ENCODE measurements at places on chromosomes 5 and 9.

DNA sequence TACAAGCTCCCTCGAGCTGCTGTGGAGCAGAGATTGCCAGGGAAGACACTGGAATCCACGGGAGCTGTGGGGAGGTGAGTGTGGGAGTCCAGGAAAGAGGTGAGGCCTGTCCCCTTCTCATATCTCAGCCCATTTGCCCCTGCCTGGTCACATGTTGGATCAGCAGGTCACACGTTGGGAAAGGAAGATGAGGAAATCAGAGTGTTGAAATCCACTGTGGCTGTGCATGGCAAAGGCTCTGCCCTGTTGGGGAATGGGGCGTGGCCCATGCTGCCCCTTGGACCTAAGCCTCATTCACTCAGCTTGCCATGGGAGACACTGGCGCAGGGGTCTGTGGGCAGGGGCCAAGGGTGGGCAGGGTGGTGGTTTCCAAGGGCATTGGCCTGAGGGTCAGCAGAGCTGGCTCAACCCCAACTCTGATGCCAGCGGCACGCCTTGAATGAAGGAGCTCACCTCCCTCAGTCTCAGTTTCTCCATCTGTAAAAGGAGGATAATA, 85.4 kb upstream of the CPEB4 start:
- peak; percentile 70 for DNase-seq

GRCh38 chr9:76269789-76270188, 124.4 kb downstream of the RFK start:
- DNase-seq, result no peak

- peak; percentile 63 for DNase-seq
These were observed 274.9 kb downstream of the GADD45G start for GRCh38 chr9:89879701-89880100.

GRCh38 chr5:38648703-38649291, 92.4 kb upstream of the LIFR start:
- no peak for DNase-seq

DNA sequence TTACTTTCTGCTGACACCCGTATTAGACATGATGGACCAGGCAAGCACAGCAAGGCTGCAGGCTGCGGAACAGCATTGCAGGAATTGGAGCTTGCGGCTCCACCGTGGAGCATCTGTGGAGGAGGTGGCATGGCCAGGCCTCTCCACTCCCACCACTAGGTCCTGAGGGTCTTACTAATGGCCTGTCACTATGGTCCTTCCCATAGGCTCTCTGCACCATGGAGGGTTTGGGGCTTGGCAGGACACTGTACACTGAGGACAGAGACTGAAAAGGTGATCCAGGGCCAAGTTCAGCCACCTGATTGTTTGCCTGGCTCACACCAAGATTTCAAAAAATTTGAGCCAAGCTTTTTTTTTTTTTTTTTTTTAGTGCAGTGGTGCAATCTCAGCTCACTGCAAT, 14.3 kb upstream of the ZBTB43 start:
- DNase-seq, result no peak

GRCh38 chr9:93267681-93268505, 84.0 kb downstream of the WNK2 start:
- no peak for DNase-seq

- DNase-seq, result no peak
These were observed 136.3 kb downstream of the NR3C1 start for GRCh38 chr5:143267186-143267585.

- no peak for DNase-seq
These were observed 480.5 kb downstream of the EBF1 start for GRCh38 chr5:158619083-158619788.

- no peak for DNase-seq
These were observed 77.0 kb downstream of the OXCT1 start for GRCh38 chr5:41793141-41793770.

- DNase-seq, result no peak
These were observed 2.7 kb upstream of the EBF1 start for GRCh38 chr5:159102311-159102934.

- DNase-seq, result peak; percentile 10
These were observed 73.4 kb downstream of the ADAMTS2 start for GRCh38 chr5:179271821-179272325.

DNA sequence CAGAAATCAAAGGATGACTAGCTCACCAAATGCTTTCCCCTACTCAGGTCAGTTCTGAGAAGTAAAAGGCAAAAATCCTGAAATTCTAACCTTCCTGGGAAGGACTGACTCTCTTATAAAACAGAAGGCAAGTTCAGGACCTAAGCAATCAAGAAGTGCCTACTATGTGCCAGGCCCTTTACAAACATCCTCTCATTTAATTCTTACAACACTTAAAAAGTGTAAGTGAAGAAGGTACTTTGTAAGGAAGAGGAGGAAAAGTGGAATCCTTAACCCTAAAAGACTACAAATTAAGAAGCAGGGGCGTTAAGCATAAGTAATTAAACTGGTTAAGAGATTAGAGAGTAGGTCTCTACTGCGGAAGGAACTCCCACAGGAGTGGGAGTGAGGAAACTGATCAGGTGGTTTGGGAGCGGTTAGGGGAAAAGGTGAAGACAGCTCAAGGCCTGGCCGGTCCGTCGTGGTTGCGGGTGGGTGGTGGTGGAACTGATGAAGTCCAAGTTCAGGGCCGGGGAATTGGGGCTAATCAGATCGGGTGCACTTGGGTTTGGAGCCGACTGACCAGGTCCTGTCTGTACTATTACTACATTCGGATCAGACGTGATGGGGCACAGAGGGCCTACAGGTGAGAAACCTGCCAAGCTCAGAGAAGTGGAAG, 839 bp downstream of the MED27 start:
- no peak for DNase-seq

GRCh38 chr9:36940881-36941280, 93.2 kb downstream of the PAX5 start:
- no peak for DNase-seq

DNA sequence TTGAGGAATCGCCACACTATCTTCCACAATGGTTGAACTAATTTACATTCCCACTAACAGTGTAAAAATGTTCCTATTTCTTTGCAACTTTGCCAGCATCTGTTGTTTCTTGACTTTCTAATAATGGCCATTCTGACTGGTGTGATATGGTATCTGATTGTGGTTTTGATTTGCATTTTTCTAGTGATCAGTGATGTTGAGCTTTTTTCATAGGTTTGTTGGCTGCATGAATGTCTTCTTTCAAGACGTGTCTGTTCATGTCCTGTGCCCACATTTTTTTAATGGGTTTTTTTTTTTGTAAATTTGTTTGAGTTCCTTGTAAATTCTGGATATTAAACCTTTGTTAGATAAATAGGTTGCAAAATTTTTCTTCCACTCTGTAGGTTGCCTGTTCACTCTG, 615.9 kb downstream of the SEMA5A start:
- no peak for DNase-seq

GRCh38 chr5:135593141-135593540, 14.3 kb upstream of the CXCL14 start:
- no peak for DNase-seq

- peak; percentile 88 for DNase-seq
These were observed 21.1 kb downstream of the AK8 start for GRCh38 chr9:132857031-132857430.

DNA sequence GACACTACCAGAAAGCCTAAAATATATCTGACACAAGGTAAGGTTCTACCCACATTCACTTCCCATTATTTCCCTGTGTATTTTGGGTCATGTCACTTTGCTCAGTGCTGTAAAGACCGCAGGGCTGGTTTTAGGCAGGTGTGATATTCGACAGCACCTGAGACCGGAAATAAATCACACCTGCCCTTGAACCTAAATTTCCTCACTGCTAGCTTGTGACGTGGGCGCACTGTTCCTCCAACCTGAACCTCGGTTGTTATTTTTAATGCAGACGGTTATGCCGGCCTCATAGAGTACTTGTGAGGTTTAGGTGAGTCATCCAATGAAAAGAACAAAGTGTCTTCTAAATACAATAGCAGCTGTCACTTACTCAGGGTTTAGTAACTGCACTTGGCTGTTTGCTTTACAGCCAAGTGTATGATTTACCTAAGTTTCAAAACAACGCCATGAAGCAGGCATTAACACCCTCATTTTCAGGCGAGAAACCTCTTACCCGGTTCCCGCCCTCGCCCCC, 20.7 kb upstream of the ZNF782 start:
- DNase-seq, result no peak

DNA sequence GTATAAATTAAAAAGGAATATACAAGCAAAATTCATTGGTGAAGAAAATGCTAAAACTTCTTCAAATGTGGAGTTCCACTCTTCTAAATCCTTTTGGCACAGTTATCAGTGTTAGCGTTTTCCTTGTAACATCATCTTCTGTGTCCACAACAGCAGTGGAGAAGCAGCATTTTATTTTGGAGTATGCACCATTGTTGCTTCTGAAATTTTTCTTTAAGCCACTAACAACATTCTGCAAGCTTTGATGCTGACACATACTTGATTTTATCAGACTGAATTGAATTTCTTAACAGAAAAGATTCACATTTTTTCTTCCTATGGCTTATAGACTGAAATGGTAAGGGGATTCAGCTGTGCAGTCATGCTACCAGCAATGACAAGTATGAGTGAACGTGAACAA, 60.8 kb upstream of the PTGER4 start:
- DNase-seq, result no peak

GRCh38 chr9:135336722-135337527, 142.7 kb upstream of the PPP1R26 start:
- no peak for DNase-seq

DNA sequence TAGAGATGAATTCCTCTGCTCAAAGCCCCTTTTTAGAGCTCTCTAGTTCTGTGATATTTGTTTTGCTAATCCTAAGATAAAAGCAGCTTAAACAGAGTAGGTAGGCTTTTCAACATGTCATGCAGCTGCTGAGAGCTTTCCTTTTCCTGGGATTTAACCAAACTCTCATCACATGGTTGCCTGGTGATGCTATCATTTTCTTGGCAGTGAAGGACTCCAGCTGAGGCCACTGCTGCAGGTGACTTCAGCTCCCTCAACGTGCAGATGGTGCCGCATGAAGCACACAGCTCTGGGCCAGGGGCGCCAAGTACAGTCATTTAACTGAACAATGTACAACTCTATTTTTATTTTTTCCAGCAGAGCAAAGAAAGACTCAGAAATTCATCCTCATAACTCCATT, 42.2 kb downstream of the SECISBP2 start:
- DNase-seq, result no peak

- DNase-seq, result no peak
These were observed 19.4 kb upstream of the DEPDC1B start for GRCh38 chr5:60719329-60719728.

DNA sequence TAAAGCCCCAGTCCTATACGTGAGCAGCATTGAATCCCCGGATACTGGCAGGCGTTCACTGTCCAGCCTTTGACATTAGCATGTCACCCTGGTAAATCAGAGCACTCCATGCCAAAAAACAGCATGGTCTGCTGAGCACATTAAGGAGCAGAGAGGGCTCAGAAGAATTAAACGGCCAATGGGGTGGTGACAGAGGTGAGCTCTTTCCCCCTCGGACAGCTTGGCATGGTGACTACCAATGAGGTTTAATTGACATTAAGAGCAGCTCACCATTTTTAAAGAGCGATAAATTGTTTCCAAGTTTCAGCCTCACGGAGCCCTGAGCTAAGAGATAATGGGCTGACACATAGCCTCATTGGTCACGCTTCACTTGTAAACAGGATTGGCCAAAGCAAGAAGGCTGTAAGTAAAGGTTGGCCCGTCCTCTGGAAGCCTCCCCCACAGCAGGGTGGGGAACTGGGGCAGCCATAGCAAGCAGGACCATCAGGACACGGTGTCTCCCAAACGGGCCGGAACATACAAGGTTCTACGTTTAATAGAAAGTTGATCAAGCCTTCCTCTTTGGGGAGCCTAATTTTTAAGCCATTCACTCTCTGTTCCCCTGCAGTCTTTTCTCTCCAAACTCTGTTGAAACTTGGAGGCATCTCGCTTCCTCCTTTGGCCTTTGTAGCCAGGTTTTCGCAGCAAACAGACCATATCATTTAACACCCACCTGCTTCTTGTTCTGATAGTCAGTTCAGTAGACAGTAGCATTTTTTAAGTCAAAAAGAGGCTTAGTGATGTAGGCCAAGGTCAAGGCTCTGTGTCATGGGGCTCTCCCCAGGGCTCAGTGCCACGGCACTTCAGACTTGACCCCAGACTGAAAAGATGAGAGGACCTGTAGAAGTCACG, 25.9 kb downstream of the QRFP start:
- DNase-seq, result no peak

DNA sequence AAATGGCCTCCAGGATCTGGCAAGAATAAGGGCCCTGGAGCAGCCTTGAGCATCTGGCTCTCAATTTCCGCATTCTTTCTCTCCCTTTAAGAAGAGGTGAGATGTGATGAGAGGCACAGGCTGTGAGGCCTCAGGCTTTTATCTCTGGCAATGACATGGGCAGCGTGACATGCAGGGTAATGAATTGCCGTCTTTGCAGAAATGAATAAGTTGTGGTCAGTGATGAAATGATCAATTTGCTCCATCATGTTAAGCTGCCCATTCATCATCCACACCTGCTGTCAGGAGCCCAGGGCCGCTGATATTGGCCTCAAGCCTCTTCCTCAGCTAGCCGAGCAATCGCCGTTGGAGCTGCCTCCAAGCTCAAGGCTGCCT, 265.3 kb downstream of the TRIM32 start:
- DNase-seq, result no peak

GRCh38 chr5:14143841-14144585, 871 bp downstream of the TRIO start:
- DNase-seq, result no peak

- peak; percentile 39 for DNase-seq
These were observed 285.0 kb downstream of the RFX3 start for GRCh38 chr9:3240656-3241268.

Measured in tibial nerve (tissue), 4 donors.